Activated naive CD8-positive, alpha-beta T cell treated with anti-CD3 and anti-CD28 coated beads, Interleukin-2, amount 10 ng/mL, durations not matched to agents 7 days and 5 days (primary cell): ENCODE measurements at places on chromosomes 3 and 15. TPM values are rescaled to one million over a fixed set of nuclear protein-coding genes. Genes with fewer than 3 reads are reported as not detected.

DNA sequence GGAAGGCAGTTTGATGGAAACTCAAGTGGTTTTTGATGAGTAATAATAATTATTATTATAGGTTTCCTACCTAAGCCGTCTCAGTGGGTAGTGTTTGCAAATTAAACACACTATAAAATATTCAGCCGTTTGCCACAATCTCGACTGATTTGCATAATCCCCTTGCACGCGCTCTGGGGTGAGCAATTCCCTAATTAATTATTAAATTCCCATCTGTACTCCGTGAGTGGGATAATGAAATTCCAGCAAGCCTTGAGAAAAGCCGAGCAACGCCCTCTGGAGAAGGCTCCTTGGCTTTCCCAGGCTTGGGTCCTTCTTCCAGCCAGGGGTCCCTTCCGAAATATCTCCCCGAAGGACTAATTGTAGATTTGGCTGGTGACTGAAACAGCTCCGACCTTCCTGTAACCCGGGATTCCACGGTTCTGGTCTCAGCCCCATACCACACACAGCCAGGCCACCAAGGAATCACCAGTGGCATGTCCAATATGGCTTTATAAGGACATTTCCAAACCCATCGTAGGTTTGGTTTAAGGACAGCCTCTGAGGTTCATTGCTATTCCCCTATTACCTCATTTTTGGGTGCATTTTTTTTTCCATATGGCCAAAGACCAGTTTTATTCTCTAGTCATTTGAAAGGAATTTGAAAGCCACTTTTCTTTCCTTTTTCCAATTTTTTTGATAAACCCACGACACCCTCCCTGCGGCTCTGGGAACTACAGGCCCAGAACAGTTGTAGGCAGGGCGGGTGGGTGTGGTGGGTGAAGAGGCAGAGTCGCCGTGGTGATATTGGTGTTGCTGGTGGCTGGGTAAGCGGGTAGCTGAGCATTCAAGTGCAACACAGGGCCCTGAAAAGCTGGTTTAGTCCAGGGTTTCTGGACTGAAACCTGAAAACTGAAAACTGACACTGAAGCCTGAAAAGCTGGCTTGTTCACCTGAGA lies 33.2 kb upstream of the RGMA start:
- no peak for DNase-seq

The HCN4 gene
- not detected for total RNA-seq

GRCh38 chr3:72488738-72489035 lies 359.6 kb downstream of the SHQ1 start:
- DNase-seq, result no peak

The AADACL2 gene
- total RNA-seq, result not detected

DNA sequence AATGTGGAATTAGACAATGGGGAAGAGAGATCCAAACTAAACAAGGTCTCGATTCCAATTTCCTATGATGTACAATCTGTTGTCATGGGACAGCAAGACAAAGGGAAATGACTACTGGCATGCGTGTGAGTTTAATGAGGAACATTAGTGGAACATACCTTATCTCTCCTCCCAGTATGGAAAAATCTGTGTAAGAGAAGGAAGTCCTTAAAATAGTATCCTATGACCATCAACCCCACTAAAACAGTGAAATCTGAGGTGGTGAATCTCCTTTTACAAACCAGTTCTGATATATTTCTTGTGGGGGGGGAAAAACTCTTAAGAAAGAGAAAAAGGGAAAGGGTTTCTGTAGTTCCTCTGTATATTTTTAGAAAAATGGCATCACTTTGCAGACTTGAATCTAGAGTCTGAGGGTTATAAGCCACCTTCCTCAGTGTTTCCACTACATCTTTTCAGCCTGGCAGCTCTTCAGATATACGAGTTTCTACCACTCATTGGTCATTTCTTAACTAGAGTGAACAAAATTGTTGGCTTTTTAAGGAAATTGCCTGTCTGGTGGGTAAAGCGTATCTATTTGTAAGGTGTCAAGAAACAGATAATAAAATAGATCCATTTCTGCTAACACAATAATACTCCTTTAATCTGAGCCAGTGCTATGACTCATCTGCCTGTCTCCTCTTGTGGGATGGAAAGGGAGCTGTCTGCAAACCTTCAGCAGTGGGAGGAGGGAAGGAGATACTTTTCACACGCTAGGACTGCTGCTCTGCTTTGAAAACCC lies 3.0 kb upstream of the TNFAIP8L3 start:
- no peak for DNase-seq

DNA sequence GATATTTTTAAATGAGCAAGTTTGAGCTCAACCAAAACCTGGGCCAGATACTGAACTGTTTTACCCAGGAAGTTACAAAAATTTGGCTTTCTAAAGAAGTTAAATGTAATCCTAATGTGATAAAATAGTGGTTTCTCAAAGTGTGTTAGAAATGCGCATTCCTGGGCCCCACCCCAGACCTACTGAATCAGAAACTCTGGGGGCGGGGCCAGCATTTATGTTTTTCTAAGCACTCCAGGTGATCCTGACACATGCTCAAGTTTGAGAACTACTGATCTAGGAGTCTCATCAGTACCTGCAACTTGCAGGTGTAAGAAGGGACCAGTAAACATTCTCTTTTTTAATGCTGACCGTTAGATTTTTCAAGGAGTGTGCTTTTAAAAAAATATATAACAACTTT lies 190.6 kb downstream of the VPS13C start:
- DNase-seq, result no peak

DNA sequence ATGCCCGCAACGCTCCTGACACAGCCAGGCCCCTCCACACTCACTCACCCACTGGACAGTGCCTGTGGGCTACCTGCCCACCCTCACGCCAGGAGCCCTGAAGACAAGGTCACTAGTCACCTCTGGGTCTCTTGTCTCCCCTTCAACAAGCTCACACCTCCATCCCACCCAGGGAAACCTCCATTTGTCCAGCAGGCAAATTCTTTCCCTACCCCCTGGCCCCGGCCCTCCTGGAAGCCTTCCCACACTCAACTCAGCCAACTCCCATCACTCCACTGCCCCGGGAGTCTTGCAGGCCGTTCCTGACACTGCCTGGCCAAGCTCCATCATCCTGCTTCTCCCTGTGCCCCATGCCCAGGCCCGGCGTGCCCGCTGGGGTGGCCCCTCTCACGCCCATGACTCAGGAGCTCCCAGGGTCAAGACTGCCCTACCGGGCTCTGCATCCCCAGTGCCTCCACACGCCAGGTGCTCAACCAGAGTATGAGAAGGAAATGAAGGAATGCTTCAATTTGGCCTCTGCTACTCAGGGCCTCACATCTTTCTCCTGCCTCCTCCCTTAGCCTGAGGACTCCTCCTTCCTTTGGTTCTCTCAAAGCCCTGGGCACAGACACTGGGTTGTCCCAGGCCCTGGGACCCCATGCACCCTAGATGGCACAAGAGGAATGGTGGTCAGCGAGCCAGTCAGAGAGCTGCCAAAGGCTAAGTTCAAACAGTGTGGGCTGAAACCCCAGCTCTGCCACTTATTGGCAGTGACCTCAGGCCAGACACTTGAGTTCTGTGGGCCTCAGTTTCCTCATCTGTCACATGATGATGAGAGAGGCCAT lies 88.6 kb downstream of the SEC22A start:
- DNase-seq, result no peak

GRCh38 chr15:80492874-80493273 lies 88.7 kb downstream of the ARNT2 start:
- DNase-seq, result no peak

DNA sequence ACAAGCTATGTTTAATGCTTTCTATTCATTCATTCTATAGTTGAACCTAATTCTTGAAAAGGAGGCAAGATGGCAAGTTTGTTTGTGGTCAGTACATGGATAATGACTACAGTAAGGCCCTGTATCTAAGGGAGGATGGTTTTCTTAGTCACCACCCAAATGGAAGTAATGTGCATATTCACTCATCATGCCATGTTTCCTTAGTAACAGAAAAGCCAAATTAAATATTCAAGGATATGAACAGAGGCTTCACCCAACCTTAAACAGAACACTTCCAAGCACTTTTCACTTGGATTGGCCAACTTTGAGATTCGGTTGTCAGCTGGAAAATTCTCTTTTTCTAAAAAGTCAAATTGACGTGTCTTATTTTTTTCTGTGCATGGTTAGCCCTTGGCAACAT lies 805.3 kb upstream of the LMCD1 start:
- DNase-seq, result no peak

GRCh38 chr3:63654211-63654610 lies 1.7 kb downstream of the SNTN start:
- no peak for DNase-seq

DNA sequence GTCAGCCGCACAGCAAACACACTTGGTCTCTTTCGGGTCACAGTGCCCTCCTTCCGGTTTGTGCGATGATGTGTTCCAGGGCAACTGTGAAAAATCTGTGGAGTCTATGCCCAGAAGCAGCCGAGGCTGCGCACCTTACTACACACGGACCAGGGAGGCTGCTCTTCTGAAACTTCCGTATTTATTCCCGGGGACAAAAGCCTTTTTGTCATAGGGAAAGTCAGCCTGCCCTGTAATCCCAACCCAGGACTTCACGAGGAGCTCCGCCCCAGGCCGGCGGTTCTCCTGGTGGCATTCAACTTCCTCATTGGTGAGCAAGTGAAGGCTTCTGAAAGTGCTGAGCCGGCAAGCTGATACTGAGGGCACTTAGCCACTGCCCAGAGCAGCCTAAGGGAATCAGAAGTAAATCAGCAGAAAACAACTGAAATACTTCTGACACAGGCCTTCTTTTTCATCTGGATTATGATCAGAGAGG lies 126.5 kb downstream of the FMN1 start:
- DNase-seq, result no peak

- DNase-seq, result no peak
Measured at GRCh38 chr3:45575386-45575923, 19.1 kb upstream of the LIMD1 start.

The MYL3 gene
- not detected for total RNA-seq

DNA sequence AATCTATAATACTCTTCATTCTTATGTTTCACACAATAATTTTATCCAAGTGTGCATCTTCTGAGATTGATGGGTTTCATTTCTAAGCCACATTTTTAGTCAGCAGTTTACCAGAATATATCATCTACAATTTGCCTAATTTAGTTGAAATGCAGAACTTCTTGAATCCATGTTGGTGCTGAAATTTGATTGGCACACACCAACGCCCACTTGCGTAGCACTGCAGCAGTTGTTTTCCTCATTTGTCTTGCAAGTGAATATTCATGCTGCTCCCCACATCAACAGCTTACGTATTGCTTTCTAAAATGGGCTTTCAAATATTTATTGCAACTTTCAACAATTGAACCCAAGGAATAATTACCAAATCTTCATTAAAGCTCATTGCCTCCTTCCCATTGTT lies 87.8 kb upstream of the CTDSPL start:
- no peak for DNase-seq

DNA sequence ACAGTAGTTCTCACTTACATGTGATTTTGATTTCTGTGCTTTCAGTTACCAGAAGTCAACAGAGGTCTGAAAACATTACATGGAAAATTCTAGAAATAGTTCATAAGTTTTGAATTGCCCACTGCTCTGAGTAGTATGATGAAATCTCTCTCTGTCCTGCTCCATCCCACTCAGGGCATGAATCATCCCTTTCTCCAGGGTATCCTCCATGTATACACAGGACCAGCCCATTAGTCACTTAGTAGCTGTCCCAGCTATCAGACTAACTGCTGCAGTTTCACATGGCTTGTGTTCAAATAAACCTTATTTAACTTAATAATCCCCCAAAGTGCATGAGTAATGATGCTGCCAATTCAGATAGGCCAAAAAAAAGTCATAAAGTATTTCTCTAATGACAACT lies 38.6 kb downstream of the EPHA3 start:
- no peak for DNase-seq

The ADGRG7 gene
- total RNA-seq, result not detected

The MYZAP gene
- not detected for total RNA-seq

The VPS39 gene
- 91.7 TPM for total RNA-seq

- DNase-seq, result no peak
Measured at GRCh38 chr3:133246119-133246518, 153.7 kb upstream of the BFSP2 start.

GRCh38 chr15:39783244-39783820 lies 691 bp upstream of the FSIP1 start:
- no peak for DNase-seq

The SERPINI2 gene
- total RNA-seq, result not detected

- DNase-seq, result no peak
Measured at GRCh38 chr3:63387568-63387967, 109.5 kb downstream of the SYNPR start.

The ALG1L2 gene
- 1.8 TPM for total RNA-seq

DNA sequence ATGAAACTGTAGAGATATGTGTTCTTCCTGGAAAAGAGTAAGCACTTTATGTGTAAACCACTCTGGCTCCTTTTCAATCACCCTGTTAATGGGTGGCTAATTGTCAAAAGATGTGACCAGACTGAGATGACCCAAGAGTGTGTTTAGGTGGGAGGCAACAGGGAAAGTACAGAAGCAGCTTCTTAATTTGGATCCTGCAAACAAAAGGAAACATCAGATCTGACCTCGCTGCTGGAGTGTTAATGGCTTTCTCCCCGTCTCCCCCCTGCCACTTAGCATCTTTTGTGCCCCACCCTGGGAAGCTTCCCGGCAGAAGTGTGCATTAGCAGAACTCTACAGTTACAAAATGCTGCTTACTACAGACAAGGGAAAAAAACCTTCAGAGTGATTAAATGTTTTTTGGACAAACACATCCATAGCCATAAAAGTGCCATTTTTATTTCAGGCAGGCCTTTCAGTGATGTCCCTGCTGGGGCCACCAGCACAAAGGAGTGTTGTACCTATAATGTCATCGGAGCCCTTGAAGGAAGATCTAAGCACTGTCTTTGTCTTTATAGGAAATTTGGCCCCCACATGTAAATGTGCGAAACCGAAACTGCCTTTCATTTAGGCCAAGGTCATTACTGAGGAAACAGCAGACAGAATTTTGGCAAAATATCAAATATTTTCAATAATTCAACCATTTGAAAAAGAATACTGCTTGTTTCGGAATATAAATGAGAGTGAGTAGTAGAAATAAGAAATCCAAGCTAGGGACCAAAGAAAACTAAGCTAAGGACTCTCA lies 311.0 kb downstream of the WDR72 start:
- DNase-seq, result no peak

GRCh38 chr3:193932576-193932975 lies 203.4 kb upstream of the HES1 start:
- no peak for DNase-seq

The FOXL2 gene
- total RNA-seq, result not detected

The CLDN16 gene
- total RNA-seq, result not detected

GRCh38 chr15:98901434-98902072 lies 106.0 kb downstream of the PGPEP1L start:
- no peak for DNase-seq

The ZNF80 gene
- 5.3 TPM for total RNA-seq

DNA sequence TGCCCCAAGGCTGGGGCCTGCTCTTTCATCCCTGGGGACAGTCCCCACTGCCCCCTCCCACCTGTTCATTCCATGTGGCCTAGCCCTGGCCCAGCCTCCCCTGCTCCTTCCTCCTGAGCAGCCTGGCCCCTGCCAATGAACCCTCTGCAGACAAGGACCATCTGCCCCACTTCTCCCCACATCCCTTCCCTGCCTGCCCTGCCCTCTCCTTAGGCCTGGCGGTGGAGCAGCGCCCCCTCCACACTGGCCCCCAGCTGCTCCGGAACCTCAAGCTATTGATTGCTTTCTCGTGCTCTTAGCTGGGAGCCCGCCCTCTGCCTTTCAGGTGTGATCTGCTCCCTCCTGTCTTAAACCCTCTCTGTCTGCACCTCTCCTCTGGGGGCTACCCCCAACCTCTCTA lies 8.0 kb downstream of the PLXNA1 start:
- DNase-seq, result no peak

The NANOGP8 gene
- not detected for total RNA-seq

GRCh38 chr3:136535906-136536305 lies 216.3 kb downstream of the STAG1 start:
- DNase-seq, result no peak

The ATOSA gene
- total RNA-seq, result 65.1 TPM
